ENCODE measurements at places on chromosomes 16 and 17. TPM values are rescaled to one million over a fixed set of nuclear protein-coding genes. Genes with fewer than 3 reads are reported as not detected.

NDUFB10 gene
- 289 TPM for total RNA-seq

MGAT5B gene
- total RNA-seq = 5.1 TPM

KCTD19 gene
- total RNA-seq = 0.21 TPM

USH1G gene
- not detected for total RNA-seq

NPIPB13 gene
- total RNA-seq = 0.55 TPM

EVPLL gene
- 1.1 TPM for total RNA-seq

KRT36 gene
- not detected for total RNA-seq

CLEC10A gene
- total RNA-seq = not detected

- DNase-seq = no peak
Measured at GRCh38 chr16:56789360-56789759, 59.4 kb downstream of the NUP93 start.

DNA sequence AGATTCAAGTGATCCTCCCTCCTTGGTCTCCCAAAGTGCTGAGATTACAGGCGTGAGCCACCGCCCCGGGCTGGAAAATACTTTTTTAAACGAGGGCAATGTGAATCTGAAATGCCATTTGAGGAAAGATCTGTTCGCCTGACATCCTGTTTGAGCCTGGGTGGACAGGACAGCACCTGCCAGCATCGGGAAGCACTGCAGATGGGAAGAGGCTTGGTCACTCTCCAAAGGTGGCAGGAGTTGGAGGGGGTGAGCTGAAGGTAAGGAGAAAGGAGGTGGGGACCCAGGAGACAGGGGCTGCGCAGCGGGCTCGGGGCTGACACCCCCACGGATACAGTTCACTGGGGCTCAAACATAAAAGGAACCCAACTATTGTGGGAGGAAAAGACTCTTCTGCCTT, 3.9 kb upstream of the BIRC5 start:
- DNase-seq = no peak

- DNase-seq = no peak
Measured at GRCh38 chr16:67731753-67732095, 12.6 kb upstream of the GFOD2 start.

DNA sequence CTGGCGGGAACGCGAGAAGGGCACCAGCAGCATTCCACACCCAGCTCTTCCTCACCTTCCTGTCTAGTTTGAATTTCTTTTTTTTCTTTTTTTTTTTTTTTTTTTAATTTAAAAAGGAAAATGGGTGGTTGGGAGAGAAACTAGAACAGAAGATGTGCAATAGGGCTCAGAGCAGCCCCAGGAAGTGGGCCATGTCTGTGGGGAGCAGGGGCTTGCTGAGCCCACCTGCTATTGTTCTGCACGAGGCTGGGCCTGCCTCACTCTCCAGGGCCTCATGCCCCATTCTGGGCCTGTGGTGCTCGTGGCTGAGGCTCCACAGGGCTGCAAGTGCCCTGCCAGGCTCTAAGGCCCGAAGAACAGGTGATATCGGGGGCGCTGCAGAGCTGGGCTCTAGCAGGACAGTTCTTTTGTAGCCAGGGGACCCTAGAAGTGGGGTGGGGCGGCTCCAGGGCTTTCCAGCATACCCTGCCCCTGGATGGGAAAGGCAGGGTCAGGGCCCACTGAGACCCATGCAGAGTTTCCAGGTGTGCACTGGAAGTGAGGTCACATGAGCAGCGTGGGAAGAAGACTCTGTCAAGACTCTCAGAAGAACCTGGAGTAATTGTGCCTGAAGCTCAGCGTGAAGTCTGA, 12.4 kb downstream of the MRPL27 start:
- no peak for DNase-seq

- no peak for DNase-seq
Measured at GRCh38 chr17:75094871-75095399, 7.2 kb downstream of the SLC16A5 start.

DNA sequence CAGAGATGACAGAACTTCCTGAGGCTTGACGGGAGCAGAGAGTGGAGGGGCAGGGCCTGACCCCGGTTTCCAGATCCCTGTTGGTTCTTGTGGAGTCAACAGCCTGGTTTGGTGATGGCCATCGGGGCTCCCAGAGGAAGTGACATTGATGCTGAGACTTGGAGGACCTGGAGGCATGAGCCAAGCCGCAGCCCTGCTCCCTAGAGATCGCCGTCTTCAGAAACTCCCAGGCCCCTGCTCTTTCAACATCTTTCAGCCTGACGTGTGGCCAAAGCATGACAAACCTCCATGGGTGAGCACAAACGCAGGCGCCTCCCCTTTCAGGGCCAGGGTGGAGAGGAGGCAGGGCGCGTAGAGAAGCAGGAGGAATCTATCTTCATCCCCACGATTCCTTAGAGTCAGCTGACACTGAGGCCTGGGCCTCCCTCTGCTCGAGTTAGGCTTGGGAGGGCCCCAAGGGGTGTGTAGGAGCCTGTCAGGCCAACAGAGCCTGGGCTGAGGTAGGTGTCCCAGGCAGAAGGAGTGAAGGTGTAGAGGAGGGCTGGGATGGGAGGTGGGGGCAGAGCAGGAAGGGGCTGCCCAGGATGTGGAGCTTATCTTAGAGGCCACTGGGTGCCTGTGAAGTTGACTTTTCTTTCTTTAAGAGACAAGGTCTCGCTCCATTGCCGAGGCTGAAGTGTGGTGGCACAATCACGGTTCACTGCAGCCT, 56.1 kb upstream of the MED9 start:
- no peak for DNase-seq

DNA sequence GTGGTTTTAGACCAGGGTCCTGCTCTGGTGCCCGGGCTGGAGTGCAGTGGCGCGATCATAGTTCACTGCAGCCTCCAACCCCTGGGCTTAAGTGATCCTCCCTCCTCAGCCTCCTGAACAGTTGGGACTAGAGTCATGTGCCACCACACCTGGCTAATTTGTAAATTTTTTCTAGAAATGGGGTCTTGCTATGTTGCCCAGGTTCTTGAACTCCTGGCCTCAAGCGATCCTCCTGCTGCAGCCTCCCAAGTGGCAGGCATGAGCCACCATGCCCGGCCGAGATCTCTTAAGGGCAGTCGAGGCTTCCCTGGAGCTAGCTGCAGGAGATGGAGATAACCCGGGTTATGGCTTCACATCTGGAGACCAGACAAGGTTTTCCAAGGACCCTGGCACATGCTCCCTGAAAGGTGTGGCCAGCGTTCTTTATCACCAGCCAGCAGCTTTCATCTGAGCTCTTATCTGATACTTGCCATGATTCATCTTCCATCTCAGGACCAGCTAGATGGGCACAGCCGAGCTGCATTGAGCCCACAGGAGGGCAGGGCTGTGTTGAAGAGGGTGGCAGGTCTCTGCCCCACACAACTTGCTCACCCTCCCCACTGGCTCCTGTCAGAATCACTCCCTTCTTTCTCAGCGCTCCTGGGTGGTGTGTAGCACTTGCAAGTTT, 28.6 kb downstream of the SCNN1B start:
- no peak for DNase-seq

- no peak for DNase-seq
Measured at GRCh38 chr16:46961373-46962353, 11.8 kb downstream of the DNAJA2 start.

- DNase-seq = no peak
Measured at GRCh38 chr17:49795372-49795771, 6.9 kb downstream of the KAT7 start.

DNA sequence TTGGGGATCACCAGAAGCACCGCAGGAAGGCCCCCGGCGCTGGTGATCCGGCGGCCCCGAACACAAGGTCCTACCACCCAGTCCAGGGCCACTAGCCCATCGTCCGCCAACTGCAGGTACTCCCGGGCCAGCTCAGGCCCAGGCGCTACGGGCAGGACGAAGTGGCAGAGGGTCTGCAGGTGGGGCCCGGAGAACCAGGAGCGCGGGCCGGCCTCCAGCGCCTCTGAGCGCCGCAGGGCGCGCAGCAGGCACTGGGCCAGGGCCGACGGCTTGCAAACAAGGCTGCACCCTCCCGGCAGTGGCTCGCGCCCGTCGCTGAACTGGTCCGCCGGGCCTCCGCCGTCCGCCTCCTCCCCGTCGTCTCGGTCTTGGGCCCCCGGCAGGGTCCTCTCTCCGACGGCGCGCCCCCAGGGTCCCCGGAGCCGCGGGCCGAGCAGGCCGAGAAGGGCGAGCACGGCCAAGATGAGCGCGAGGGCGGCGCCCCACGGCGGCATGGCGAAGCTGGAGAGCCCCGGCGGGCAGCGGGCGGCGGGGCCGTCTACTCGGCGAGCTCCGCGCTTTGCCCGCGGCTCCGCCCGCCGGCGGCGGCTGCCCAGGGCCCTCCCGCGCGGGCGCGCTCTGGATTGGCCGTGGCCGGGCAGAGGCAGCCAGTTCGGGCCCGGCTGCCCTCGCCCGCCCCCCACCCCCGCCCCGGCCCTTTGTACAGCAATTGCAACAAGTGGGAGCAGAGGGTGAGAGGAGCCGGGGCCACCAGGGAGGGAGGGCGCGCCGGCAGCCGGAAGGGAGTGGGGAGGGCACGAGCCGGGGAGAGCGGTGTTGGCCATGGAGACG, at the start of gene ABHD15:
ABHD15 (minus strand) TSS at position 565 of the 831 bp plus-strand sequence; CDS start at position 494, 71 bp downstream.
- no peak for DNase-seq

DNA sequence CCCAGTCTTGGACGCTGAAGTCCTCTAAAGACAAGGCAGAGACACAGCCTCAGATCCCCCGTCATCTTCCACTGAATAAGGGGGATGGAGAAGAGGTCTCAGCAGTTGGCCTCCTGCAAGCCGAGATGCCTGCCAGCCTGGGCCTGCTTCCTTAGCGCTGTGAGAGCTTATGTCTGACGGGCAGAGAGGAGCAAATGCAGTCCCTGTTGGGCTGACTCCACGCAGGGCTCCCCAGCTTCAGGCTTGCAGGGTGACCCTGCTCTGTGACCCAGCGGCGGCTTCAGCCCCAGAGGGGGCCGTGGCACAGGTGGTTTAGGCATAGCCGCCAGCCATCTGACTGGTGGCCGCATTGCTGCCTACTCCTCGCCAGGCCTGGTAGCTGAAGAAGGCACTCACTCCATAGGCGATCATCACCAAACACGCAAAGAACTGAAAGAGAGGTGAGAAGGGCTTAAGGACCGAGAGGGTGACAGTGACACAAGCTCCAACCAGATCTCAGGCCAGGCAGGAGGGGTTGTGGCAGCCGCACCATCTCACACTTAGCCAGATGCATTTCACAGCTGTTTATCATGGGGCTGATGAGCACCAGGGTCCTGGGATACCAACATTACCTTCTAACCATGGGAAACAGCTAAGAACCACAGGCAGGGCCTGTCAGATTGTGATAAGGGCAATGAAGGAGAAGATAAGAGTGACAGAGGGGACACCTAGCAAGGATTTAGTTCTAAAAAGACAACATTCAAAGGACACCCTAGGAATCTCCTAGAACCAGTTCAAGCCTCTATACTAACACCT, 11.7 kb downstream of the ARL2BP start:
- no peak for DNase-seq

GRCh38 chr17:80099291-80100034, 1.9 kb upstream of the GAA start:
- DNase-seq = no peak

- no peak for DNase-seq
Measured at GRCh38 chr17:43982171-43982570, 22.3 kb upstream of the NAGS start.

DNA sequence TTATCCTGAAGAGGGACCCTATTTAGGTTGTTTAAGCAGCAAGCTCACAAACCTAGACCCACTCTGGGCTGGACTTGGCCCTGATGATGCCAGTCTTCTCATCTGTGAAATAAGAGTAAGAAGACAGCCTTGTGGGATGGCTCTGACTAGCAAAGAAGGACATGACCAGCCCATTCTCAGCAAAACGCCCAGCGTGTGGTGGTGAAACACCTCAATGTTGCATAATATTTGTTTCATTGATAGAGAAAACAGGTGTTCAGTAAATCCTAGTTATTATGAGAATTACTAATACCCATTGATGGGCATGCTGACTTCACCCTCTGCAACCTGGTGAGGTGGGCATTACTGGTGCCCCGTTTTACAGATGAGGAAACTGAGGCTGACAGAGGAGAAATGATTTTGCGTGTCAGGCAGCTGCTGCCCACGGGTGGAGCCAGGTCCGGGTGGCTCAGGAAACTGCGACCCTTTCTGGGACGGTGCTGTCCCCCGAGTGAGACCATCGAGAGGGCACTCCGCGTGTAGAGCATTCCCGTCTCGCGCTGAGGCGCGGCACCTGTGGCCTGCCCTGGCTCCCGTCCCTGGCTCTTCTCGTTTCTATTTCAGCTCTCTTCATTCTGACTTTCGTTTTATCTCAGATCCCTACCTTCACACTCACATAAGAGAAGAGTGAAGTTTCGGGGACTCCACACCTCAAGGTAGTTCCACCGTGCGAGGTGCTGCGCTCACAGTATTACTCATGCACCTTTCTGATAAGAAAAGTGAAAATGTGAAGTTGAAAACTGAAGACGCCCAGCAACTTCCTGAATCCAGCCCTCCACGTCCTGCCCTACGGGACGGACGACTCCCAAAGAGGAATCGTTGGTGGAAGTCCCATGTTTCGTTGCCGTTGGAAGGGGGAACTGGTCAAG, 48.5 kb downstream of the IRF8 start:
- no peak for DNase-seq

GRCh38 chr16:54203384-54203783, 83.2 kb downstream of the IRX3 start:
- no peak for DNase-seq

DNA sequence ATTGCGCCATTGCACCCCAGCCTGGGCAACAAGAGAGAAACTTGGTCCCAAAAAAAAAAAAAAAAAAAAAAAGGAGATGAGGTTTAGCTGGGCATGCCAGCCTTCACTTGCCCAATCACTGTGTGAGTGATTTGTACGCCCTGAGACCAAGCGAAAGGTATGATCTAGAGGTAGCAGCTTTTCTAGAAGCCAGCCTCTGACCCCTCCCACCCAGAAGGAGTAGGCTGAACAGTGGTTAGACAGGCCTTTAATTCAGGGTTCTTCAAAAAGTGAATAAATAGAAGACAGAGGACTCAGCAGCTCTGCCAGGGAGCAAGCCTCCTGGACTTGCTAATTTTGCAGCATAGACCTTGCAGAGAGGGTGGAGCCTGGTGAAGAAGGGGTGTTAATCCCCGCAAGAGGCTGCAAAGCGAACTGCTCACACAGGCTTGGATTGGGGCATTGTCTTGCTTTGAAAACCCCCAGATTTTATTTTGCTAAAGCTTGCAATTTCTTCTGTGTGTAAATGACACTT, 7.1 kb upstream of the CYTH1 start:
- DNase-seq = no peak

GRCh38 chr16:4314532-4315185, 1.2 kb upstream of the GLIS2 start:
- no peak for DNase-seq

DNA sequence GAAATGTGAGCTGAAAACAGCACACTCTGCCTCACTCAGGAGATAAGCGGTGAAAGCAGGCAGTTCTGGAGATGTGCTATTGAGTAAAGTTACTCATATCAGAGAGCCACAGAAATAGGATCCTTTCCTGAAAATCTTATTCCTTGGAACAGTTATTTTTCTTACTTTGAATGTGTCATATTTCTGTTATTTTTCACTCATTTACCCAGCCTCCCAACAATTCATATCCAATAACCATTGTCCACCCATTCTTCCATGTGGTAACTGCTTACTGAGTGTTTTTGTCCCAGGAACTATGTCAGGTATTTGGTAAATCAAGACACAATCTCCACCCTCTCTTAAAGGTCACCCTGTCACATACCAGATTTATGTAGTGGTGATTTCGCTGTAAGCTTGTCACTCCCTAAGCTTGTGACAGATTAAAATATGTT, 144.9 kb downstream of the PARN start:
- DNase-seq = no peak

Measured in kidney epithelial cell (primary cell).